ENCODE measurements at places on chromosomes 2 and 18.

DNA sequence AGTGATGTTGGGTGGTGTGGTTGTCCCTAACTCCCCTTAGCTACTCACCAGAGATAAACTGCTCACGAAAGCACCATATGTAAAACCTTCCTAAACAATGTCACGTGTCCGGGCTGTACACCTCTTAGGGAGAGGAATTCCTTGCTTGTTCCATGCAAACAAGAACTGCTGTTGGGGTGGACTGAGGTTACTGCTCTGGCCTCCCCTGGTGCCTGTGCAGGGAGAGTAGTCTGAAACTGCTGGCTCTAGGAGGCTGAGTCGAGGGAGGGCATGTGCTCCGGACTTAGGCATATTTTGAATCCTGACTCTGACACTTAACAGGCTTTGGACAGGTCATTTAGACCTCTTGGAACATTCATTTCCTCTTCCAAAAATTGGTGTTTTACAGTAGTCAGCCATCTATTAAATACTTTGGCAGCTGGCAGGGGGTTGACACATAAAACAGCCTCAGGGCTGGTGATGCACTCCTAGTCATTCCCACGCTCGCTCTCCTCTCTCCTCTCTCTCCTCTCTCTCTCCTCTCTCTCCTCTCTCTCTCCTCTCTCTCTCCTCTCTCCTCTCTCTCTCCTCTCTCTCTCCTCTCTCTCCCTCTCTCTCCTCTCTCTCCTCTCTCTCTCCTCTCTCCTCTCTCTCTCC, 10.6 kb downstream of the THNSL2 start:
- no peak for DNase-seq

DNA sequence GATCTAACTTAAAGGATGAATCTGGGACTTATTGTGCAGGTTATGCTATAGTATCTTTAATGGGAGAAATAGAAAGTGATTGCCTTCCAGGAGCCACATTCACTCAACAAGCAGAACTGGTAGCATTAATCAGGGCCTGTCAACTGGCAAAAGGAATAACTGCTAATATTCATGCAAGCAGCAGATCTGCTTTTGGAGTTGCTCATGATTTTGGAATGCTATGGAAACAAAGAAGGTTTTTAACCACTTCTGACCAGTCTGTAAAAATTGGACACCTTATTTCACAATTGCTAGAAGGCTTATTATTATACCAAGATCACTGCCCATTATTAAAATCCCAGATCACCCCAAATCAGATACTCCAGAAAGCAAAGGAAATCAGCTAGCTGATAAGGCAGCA, 200.4 kb downstream of the MREG start:
- no peak for DNase-seq

- no peak for DNase-seq
Measured at GRCh38 chr2:24981411-24982136, 9.8 kb upstream of the DNAJC27 start.

DNA sequence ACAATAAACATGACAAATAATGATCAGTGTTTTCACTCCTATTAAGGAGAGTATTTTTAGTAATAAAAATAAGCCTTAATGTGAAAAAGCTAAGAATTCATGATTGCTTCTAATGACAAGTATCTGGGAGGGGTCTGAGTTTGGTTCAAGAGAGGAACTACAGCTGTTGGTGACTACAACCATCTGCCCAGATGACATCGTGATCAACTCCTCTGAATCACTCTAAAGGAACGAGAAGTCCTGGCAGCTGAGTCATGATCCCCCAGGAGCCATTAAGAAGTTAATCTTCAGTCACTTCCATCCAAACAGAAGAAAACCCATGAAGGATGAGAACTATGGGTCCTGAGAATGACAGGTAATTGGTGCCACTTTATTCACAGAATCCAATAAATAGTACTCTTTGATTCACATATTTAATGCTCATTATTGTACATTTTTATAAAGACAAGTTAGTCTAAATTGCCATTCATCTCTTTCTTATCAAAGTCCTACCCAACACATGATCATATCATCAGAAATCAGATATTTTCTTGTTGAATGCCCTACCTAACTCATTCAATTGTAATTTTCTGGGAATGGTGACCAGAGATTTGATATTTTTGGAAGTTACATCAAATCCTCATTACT, 6.8 kb downstream of the TFPI start:
- no peak for DNase-seq

DNA sequence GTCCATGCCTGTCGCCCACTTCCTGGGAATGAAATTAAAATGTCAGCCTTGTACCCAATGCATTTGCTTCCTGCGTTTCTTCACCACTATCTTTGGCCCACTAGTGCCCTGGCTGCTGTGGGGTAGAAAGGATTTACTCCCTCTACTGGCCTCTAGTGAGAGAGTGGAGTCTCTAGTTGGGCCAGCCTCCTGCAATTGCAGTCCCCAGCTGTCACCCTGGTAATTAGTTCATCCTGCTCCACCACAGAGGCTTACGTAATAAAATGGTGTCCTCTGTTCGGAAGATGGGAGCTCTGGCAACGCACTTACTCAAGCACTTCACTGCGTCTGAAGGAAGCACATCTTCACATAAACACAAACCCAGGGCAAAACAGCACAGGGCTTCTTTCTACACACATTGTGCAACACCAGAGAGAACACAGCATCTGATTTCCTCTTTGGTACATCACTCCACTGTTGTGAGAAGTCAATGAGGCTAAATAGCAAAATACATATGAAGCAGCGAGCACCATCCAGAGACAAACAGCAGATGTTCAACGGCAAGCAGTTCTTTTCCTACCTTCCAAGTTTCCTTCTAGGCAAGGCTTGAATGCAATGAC, 274.6 kb downstream of the LRATD1 start:
- DNase-seq: peak; percentile 29

DNA sequence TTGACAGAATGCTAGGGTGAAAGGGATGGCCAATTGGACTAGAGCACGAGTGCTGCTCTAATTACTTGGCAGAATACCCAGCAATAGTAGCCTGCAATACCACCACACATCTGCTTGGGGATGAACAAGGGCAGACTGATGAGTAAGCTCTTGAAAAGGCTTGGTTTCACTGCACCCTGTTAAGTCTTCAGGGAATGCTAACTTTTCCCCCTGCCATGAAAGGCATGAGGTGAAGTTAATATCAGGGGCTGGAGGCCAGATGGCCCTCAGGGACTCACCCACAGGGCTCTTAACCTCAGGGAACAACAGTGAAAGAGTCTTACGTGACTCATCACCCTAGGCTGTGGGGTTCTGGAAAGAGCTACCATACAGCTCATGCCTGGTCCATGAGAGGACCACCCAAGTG, 51.7 kb upstream of the MYL1 start:
- no peak for DNase-seq

DNA sequence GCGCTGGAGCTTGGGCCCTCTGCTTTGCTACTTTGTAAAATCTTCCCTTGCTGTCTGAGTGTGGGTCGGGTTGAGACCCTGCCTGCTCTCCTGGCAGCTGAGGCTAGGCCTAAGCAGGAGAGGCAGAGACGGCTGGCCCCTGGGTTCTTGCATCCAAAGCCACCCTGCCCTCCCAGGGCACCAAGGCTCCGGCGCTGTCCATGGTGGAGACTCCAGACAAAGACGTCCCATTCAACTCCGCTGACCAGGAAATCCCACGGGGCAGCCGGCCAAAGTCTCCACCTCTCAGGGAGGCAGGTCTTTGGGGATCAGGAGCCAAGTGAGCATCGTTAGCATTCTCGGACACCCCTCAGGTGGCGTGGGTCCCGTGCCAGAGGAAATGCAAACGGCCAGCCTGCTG, 2.6 kb upstream of the PRLH start:
- no peak for DNase-seq

GRCh38 chr2:219072741-219073250, 12.1 kb upstream of the IHH start:
- DNase-seq: no peak

DNA sequence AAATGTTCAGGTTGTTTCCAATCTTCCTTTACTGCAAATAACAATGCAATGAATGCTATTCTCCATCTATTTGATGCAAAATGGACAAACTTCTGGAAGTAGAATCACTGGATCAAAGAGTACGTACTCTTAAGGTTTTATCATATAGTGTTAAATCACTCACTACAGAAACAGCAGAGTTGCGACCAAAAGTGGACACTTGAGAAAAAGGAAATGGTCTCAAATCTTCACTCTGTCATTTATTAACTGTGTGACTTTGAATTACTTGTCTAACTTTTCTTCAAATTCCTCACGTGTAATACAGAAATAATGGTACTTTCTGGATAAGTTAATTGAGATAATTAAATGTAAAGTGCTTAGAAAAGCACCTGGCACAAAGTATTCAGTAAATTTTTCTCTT, 78.1 kb downstream of the CERKL start:
- DNase-seq: no peak

DNA sequence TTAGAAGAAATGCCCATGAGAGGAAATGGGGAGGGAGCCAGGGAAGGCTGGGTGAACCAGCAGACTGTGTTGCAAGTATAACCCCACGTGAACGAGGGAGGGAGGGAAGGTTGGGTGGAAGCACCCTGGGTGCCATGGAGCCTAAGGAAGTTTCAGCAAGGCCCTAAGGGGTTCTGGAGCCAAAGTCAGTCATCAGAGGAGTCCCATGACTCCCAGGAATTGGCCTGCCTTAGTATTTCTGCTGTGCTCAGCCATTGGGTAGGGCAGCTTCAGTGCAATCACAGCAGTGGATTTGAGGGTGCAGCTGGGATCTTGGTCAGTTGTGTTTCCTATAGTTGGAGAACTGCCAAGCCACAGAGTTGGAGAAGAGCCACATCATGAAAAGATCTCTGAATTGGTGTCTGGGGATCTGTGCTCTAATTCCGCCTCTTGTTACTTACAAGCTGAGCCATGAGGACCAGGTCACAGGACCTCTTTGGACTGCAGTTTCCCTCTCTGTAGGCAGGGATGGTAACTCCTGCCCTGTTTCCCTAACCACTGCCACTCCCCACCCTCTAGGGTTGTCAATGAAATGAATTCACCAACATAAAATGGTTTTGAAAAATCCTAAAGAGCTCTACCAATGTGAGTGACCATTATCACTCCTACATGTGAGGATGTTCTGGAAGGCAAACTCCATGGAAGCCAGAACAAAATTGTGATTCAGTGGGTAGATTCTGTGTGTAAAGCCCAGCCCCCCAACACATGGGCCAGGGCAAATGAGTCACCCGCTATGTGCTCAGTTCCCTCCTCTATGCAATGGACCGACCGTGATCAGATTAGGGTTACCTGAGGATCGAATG, 108.9 kb downstream of the CLIP4 start:
- no peak for DNase-seq

DNA sequence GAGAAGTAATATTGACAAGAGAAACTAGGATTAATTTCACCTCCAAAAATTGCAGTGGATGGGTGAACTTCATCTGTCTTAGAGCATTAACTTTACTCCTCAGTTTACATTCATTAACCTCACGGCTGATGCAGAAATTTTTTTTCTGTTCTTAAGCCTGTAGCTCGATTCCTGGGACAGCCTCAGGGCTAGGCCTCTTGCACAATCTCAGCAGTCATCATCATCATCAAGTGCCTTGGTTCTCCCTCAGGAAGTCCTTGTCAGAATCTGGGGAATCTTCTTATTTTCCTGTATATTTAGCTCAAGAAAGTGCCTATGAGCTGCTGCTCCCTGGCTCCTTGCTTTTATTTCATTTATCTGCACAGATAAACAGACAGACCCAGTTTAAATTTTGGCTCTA, 1272.2 kb upstream of the LRRTM1 start:
- DNase-seq: no peak

DNA sequence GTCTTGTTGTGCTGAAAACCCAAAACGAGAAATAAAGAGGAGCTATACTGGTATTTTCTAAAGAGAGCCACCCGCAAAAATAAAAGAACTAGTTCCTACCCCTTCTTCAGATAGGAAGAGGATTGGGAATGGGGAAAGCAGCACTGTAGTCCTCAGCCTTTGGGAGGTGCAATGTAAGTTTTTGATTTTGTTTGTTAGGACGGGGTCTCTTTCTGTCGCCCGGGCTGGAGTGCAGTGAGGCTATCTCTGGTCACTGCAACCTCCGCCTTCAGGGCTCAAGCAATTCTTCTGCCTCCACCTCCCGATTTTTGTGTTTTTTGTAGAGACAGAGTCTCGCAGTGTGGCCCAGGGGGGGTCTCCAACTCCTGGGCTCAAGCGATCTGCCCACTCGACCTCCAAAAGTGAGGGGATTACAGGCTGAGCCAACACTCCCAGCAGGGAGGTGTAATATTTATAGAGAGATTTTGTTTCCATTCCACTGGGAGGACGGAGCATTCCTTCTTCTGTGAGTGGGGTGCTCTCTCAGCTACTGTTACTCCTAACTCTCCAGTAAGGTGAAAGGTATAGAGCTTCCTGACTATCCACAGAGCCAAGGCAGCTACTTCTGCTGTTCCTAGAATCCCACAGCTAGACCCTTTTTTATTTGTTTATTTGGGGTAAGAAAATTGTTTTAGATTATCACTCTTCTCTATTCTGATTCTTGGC, 13.1 kb upstream of the GULP1 start:
- DNase-seq: no peak

GRCh38 chr2:225025917-225026571, 16.2 kb downstream of the DOCK10 start:
- no peak for DNase-seq

GRCh38 chr2:177254433-177255226, 9.9 kb downstream of the NFE2L2 start:
- DNase-seq: peak; percentile 50

DNA sequence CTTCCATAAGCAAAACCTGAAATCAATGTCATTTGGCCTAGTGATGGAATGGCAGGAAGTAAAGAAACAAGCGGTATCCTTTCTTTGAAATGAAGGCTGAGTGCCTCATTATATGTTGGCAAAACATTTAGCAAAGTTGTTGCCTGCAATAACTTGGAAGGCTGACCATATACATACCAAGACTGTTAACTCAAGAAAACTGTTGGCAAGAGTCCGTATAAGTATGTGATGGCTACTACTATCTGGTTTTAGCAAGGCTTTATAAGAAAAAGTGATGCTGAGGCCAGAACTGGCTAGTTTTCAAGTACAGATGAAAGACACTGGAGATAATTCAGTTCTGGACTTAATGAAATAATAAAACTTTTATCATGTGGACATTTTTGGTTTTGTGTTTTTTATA, 356.2 kb downstream of the ZNF521 start:
- no peak for DNase-seq

GRCh38 chr2:108944601-108945331, 44.3 kb downstream of the EDAR start:
- no peak for DNase-seq

- peak; percentile 79 for DNase-seq
Measured at GRCh38 chr2:208359632-208359986, 47.0 kb upstream of the PTH2R start.

DNA sequence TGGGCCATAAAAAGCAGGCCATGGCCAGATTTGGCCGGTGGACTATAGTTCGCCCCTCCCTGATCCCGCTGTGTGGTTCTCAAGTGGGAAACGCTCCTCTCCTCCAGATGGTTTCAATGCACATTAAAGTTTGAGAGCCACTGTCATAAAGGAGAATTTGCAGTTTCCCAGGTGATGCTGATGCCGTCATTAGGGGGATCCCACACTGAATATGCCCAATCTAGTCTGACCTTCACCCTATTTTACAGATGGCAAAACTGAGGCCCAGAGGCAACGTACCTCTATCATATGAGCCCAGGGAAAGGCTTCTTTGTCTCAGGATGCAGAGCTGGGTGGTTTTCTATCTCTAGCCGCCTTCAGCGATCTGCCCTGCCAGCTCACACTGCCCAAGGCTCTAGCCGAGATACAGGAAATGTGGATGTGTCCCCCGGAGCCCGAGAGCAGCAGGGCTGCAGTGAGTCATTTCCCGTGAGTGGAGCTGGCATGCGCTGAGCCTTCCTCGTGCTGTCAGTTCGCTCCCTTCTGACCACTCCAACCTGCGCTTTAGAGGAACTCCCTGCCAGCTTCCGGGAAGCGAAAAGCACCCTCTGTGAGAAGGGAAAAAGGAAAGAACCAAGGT, 116.2 kb downstream of the SMAD7 start:
- no peak for DNase-seq
